ENCODE measurements at places on chromosomes 6 and 20.

DNA sequence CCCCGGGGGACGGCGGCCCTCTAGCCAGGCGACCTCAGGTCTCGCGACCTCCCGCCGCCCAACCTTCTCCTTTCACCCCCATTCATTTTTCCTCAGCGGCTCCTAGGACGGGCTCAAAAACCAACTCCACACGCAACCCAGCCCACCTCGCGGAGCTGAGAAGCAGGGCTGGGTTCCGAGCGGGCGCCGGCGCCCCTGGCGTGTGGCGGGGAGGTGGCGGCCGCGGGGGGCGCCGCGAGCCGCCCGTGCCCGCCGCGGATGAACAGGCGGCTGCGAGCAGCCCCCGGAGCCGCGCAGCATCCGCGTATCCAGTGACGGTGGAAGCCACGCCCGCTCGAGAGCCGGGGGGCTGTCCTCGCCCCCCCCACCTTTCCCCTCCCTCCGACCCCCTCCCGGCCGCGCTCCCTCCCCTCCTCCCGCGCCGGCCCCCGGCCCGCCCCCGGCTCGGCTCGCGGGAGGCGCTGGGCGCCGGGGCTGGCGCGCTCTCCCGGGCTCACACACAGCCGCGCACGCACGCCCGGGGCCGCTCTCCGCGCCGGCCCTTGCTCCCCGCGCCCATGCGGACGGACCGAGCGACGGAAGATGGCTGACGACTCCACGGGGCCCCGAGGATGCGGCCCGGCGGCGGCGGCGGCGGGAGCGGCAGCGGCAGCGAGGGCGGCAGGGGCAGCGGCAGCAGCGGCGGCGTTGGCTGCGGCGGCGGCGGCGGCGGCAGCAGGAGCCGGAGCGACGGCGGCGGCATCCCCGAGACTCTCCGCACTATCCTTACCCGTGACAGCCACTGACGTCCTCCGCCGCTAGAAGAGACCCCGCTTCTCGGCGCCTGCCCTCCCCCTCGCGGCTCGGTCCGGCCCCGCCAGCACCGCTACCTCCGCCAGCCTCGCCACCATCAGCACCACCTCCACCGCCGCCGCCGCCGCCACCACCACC is at the start of gene SOBP:
Gene SOBP (plus strand): TSS at position 482 of the 930 bp plus-strand sequence. CDS start 500 bp downstream, outside the sequence.
- peak; percentile 45 for DNase-seq

GRCh38 chr6:2990248-2990931 is 9.3 kb upstream of the NQO2 start:
- no peak for DNase-seq

DNA sequence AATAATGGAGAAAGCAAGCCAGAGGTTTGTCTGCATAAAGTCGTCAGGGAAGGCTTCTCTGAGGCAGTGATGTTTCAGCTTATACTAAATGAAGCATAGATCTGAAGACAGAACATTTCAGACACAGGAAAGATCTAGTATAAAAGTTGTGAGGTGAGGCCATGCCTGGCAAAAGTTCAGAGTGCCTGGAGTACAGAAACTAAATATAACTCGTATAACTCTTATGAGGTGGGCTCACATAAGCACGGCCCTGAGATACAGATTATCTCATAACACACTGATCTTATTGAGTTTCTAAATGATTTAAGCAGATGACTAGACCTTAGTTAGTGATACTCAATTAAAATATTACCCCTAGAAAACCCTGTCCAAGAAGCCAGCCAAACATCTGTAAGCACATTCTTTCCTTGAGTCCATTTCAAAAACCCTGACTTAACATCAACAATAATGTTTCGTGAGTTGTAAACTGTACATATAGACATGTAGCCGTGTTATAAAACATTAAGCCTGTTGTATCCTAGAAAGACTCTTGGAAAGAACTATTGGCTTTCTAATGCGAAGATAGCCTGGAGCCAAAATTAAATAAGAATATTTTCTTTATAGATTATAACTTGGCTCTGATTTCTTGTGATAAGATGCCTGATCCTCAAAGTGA is 667.6 kb downstream of the TENT5A start:
- no peak for DNase-seq

DNA sequence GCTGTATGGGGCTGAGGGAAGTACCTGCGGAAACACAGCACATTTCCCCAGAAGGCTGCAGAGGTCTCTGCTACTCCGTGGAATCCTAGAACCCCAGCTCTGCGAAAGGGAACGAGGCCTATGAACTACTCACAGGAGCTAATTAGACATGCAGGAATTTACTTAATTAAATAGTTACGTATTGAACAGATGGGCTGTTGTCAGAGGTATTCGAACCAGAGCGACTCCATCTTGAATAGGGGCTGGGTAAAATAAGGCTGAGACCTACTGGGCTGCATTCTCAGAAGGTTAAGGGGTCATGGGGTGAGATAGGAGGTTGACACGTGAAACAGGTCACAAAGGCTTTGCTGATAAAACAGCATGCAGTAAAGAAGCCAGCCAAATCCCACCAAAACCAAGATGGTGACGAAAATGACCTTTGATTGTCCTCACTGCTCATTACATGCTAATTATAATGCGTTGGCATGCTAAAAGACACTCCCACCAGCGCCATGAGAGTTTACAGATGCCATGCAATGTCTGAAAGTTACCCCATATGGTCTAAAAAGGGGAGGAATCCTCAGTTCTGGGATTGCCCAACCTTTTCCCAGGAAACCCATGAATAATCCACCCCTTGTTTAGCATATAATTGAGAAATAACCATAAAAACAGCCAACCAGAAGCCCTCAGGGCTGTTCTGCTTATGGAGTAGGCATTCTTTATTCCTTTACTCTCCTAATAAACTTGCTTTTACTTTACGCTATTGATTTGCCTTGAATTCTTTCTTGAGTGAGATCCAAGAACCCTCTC is 14.7 kb upstream of the SSTR4 start:
- DNase-seq = no peak

DNA sequence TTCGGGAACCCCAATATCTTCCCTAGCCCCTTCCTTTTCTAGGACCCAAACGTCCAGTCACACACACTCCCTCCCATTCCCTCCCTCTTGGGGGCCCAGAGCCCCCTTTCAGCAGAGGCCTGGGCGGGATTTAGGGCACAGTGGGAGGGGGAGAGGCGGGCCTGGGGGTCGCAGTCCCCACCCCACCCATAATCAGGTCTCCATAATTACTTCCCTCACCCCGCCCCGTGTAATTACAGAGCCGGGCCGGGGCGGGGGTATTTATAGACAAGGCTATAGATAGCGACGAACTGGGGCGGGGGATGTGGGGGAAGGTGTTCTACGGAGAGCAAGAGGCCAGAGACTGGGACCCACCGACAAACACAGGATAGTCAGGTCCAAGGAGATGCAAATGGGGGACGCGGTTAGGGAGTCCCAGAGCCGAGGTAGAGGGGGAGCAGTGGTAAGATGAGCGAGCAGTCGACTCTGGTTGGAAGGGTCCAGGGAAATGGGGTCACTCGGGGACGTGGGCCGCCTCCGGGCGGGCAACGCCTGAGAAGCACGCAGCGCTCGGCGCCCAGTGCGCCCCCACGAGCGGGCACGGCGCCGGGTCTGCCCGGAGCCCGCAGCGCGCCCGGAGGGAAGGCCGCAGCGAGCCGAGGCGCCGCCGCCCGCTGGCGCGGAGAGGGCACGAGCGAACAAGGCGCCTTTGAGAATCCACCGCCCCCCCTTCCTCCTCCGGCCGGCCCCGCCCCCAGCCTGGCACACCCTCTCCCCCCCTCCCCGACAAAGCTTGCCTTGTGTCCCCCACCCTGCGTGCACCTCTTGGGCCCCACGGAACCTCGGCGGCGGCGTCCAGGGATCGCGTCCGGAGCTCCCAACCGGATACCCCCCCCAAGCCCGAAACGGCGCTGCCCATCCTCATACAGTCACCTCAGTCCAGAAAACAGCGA is 670 bp upstream of the COL11A2 start:
- DNase-seq = no peak

- no peak for DNase-seq
These were observed 21.5 kb upstream of the AAR2 start for GRCh38 chr20:36214684-36215256.

GRCh38 chr6:149364557-149364956 is 35.5 kb upstream of the SUMO4 start:
- DNase-seq = no peak

GRCh38 chr6:146795479-146796133 is 196.8 kb downstream of the ADGB start:
- DNase-seq = no peak

DNA sequence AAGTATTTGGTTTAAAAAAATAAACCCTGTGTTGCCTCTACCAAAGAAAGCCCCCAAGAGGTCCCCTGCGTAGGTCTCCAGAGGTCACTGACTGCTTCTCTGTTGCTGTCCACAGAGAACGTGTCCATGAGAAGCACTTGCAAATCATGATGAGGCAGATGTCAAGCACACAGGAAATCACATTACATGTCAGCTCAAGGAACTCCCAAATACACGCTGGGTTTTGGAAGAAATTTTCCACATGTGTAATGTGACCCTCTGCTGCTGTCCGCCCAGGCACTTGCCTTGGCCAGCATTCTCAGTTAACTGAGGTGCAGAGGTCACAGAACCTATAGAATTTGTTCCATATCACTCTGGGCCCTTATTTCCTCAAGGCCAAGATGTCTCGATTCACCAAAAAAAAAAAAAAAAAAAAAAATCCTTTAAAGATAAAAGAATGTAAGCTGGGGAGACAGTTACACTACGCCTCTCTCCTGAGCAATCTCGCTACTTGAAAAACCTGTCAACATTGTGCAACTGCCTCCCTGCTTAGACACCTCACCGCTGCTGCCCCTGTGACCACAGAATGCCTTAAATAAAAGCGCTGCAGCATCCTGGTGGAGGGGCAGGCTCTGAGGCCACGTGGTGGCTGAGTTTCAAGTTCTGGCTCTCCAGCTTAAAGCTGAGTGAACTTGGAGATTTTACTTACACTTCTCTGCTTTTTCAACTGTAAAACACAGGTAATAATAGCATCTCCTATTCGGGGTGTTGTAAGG is 42.3 kb downstream of the SLC22A23 start:
- no peak for DNase-seq

- peak; percentile 19 for DNase-seq
These were observed 962.9 kb upstream of the SLC35B3 start for GRCh38 chr6:9398071-9398766.

DNA sequence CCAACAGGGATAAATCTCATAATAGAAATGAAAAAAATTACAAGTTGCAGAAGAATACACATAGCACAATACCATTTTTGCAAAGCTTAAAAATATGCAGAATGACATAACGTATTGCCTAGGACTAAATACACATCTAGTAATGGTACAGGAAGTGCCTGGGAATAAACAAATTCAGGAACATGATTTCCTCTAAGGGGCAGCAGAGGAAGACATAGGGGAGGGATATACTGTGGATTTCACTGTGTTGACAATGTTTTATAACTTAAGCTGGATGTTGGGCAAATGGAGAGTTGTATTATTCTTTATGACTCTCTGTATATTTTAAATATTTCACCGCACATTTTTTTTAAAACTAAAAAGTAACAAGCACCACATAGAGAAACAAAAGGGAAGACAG is 5.6 kb upstream of the GLO1 start:
- DNase-seq = no peak

DNA sequence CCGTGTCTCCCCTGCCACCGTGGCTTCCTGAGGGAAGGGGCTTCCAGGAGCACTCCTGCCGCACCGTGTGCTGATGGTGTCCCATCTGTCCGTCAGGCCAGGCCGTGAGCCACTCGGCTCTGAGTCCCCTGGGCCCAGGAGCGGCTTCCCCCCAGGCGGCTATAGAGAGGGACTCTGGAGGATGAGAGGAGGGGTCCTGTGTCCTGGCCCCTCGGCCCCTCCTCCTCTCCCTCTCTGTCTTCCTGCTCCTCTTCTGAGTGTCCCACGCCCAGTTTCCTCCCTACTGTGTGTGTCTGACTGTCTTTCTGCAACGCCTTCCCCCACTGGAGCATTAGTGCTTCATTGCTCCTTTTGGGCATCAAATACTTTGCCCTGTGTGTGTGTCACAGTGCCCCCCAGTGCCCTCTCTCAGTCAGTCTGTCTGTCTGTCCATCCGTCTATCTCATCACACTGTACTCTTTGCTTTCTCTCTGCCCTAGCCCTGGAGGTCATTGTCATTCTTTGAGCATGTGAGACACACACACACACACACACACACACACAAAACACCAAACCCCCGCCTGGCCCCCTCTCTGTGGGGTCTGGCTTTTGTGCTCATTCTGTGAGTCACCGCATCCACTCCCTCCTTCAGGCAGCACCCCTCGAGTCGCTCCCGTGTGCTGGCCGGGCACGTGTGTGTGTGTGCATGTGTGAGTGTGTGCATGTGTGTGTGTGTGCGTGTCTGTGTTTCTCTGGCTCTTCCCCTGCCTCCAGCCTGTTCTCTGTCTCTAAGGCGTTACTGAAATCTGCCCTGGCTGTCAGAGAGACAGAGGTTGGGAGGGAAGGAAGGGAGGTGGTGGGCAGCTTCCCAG is 71.9 kb downstream of the SRC start:
- no peak for DNase-seq

- no peak for DNase-seq
These were observed 61.2 kb downstream of the EYA2 start for GRCh38 chr20:46955601-46956556.

- DNase-seq = no peak
These were observed 21.9 kb upstream of the CHMP4B start for GRCh38 chr20:33789109-33789857.

DNA sequence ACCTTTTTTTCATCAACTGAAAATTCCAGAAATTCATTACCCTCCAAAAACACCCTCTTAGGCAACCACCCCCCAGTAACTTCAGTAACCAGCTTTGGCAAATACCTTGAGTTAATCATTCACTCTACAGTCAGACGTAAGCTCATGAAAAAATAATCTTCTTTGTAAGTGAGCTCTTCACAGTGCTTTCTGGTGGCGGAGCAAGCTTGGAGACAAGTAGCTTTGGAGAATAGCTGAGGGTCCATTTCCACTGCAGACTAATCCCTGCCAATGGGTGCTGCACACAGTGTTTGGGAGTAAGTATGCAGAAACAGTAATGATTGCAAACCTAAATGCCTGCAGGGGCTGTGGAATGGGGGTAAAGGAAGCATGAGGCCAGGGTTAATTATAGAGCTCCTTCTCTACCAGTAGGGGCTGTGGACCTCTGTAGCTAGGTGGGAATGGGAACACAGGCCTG is 56.8 kb upstream of the HINT3 start:
- DNase-seq = no peak

DNA sequence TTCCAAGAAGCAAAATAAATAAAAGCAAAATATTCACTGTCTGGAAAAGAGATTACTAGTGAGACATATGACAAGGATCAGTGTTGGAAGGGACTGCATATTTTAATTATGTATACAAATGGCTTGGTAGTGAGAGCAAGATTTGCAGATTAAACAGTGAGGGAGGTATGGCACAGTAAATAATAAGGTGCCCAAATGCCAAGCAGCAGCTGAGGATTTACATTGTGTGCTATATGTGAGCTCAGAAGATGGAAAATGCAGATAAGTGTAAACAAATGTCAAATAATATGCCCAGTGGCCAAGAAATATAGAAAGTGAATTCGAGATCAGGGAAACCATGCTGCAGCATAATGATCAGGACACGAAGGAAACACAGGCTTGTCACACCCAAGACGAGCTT is 173.8 kb upstream of the NRSN1 start:
- DNase-seq = no peak
